ENCODE measurements at places on chromosomes 3 and 15.

GRCh38 chr3:187025656-187026316 lies 95.5 kb downstream of the ST6GAL1 start:
- peak; percentile 38 for DNase-seq

GRCh38 chr3:189834462-189834861 lies 203.3 kb downstream of the TP63 start:
- DNase-seq = no peak

- DNase-seq = no peak
Measured at GRCh38 chr3:84946240-84946639, 12.5 kb upstream of the CADM2 start.

GRCh38 chr15:61780278-61780980 lies 279.8 kb downstream of the VPS13C start:
- no peak for DNase-seq

GRCh38 chr3:143103652-143104051 lies 15.9 kb upstream of the CHST2 start:
- DNase-seq = no peak

DNA sequence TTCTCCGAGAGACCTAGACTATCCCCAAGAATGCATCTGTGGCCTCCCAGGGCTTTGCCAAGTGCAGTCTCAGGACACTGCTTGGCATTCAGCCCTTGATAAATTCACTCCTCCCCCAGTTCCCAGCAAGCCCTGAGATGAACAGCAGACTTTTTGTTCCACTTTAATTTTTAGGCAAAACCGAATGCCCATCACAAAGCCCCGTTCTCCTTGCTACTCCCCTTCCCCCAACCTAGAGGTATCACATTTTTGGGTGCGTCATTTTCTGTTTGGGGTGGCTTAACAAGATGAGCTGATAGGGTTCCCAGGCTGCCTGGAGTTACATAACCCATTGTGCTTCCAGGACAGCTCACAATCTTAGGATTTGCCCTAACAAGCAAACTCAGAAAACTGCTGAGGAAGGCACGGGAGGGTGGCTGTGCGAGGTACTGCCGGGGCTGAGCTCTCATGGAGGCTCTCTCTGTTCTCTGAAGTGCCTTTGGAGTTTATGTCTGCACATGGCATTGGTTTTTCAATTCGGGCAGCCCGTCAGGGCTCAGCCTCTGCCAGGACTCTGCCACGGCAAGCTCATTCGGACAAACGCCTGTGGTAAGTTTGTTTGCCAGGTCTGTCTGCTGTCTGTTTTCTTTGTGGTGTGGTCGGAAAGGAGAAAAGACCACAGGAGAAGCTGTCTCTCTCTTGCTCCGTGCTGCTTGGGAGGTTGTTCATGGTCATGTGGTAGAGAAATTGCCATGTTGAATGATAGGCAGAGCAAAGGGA lies at the start of gene TRAK1:
TSS of gene TRAK1 (plus strand) at position 385 of the 759 bp plus-strand sequence. CDS start at position 498, 113 bp downstream.
- no peak for DNase-seq

All from activated T-cell treated with anti-CD3 and anti-CD28 coated beads, Interleukin-2, amount 50 U/mL, for 4 hours (primary cell).